ENCODE measurements at places on chromosomes 3 and 15.

DNA sequence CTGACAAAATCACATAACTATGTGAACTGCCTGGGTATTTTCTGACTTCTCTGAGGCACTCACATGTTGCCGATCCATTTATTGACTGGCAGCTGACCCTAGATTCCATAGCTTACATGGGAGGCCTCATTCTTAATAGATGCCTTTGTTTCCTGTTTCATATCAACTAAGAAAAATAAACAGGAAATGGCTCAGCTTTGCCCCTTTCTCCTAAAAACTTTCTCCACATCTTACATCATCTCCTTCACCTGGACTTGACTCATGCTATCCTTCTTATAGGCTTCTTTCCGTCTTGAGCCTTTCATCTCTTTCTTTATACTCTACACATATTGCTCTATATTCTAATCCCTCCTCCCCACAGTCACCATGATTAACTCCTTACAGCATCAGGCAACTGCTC lies 38.0 kb downstream of the TXNRD3 start:
- DNase-seq, result no peak

DNA sequence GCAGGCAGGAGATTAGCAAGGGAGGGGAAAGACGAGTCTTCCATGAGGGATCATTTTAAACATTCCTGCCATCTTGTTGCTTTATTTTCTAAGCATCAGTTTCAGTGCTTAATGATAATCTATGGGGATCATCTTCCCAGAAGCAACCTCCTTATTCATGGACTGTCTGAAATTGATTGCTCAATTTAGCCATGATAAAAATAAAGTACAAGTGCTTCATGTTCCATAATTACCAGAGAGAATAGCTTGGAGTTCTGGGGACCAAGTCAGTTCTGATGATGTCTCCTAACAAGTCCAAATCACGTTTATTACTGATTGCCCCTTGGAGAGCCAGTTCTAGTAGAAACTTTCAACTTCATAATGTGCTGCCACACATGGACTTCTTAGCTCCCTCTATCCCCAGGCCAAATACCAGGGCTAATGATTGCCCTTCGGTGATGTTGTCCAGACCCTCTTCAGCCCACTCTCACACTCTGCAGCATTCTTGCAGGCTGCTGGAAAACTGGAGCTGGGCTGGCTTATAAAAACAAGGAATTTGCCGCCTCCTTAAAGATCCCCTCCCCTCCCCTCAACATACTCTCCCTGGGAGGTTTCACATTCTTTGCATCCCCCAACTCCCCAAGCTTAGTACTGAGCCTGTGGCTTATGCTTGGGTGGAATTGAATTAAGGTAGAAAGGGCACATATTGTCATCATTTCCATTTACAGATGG lies 222.1 kb upstream of the ADAMTS9 start:
- no peak for DNase-seq

GRCh38 chr3:66437341-66437929 lies 63.4 kb downstream of the LRIG1 start:
- no peak for DNase-seq

- no peak for DNase-seq
These were observed 452 bp upstream of the SV2B start for GRCh38 chr15:91099616-91099994.

- DNase-seq, result peak; percentile 86
These were observed 44.6 kb downstream of the ZBTB38 start for GRCh38 chr3:141412936-141413354.

- no peak for DNase-seq
These were observed 213.8 kb downstream of the THSD4 start for GRCh38 chr15:71329041-71329440.

DNA sequence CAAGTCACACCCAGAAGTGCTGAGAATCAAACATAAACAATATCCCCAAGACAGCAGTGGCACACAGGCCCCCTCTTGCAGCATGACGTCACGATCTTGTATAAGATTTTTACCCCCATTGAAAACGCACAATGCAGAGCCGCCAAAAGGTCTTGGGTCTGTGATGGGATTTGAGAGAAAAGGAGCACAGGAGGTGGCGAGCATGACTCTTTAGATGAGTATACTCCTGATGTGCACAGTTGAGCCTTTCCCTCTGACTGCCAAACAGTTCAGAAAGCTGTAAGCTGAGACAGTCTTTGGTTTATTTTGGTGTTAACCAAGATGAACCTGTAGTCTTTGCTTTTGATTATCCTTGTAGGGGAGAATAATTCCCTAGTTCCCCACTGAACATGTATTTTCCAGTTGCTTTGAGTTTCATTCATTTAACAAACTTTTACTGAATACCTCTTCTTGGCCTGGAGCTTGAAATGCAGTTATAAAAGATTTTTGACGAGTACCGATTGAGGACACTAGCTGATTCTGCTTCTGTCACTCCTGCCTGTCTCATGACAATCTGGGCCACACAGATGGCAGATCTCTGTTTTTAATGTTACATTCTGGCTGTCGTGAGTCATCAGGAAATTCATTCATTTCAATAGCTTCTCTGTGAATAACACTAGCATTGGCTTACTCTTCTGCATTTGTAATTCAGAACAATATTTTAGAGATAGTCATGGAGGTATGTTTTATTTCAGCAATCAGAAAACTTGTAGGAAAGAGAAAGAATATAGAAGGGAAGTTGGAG lies 28.9 kb downstream of the CFAP91 start:
- no peak for DNase-seq

GRCh38 chr3:184168363-184169120 lies 6.1 kb upstream of the AP2M1 start:
- no peak for DNase-seq

DNA sequence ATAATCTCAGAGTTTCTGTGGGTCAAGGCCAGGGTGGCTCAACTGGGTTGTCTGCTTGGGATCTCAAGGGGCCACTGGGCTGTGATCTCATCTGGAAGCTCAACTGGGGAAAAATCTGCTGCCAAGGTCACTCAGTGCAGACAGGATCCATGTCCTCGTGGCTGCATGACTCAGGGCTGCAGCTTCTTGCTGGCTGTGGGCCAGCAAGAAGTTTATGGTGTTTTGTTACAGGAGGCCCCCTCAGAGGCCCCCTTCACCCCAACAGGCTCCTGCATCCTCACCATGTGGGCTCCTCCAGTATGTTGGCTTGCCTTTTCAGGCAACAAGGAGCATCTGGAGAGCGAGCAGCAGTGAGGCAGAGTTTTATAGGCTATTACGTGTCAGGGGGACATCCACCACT lies 14.6 kb downstream of the OCA2 start:
- no peak for DNase-seq

GRCh38 chr3:27345493-27345892 lies 23.7 kb downstream of the NEK10 start:
- DNase-seq, result peak; percentile 25

DNA sequence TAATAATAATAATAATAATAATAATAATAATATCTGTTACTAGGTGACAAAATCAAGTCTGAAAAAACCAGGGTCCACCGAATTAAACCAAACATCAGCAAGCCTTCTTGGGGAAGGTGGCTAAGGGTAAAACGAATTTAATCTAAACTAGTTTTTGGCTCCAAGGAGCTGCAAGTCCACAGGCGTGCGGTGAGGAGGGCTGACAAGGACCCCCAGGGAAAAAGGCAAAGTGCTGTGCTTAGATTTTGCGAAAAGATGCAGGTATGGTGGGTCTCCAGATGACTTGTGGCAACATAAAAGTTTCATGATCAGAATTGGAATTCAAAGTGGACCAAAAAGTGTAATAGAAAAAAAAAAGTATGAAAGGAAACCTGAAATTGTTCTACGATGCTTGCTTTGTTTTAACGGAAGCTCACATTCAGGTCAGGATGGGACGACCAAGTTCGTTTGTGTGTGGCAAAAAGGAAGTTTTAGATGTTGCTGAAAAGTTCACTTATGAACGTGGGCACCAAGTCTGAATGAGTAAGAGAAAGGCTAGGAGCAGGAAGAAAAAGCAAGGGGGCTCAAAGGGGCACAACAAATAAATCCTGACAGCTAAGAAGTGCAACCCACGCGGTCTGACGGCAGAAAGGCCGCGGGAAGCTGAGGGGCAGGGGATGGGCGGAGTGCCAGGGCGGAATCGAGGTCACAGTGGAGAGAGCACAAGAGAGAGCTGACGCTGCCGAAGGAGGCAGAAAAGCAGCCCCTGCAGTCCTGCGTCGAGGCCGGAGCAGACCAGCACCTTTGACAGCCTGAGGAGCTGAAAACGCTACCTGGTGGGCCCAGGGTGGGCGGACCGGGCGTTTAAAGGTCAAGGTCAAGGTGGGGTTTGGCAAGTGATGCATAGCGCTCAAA lies 1.1 kb downstream of the WDR82 start:
- no peak for DNase-seq

- DNase-seq, result no peak
These were observed 319.3 kb upstream of the NECTIN3 start for GRCh38 chr3:110752307-110752706.

DNA sequence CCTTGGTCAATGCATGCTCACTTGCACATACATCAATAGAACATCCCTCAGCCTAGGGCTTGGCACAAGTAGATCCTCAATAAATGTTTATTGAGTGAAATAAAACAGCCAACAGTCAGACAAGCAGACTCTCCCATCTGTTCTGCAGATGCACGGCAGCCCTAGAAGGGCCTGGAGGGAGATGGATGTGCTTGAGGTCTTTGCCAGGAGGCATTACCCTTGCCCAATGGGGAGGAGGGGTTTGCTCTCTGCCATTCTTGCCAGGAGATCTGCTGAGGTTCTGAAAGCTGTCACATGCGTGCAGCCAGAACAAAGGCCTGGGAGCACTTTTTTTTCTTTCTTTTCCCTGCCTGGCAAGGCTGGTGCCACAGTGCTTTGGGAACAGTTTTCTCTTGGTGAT lies 349.3 kb upstream of the THRB start:
- no peak for DNase-seq

- no peak for DNase-seq
These were observed 138.1 kb upstream of the RAP2B start for GRCh38 chr3:153023896-153024295.

- DNase-seq, result no peak
These were observed 10.8 kb downstream of the BCL2L10 start for GRCh38 chr15:52101542-52102323.

GRCh38 chr3:147514366-147515160 lies 105.4 kb downstream of the ZIC1 start:
- no peak for DNase-seq

GRCh38 chr3:111662907-111663306 lies 67.8 kb upstream of the ZBED2 start:
- no peak for DNase-seq

DNA sequence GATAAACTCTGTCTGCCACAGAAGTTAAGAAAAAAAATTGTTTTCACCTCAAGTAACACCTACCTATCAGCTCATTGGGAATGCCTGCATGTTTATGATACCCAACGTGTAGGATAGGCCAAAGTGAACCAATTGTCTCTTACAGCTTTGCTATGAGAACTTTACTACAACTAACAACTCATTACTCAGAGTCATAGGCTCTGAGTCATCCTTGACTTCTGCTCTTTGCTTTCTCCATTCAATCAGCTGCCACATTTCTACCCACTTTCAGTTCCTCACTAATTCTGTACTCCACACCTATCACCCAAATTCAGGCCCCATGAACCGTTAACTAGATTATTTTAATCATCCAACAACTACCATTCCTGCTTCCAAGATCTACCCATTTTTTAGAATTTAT lies 843.9 kb downstream of the TUSC7 start:
- no peak for DNase-seq

DNA sequence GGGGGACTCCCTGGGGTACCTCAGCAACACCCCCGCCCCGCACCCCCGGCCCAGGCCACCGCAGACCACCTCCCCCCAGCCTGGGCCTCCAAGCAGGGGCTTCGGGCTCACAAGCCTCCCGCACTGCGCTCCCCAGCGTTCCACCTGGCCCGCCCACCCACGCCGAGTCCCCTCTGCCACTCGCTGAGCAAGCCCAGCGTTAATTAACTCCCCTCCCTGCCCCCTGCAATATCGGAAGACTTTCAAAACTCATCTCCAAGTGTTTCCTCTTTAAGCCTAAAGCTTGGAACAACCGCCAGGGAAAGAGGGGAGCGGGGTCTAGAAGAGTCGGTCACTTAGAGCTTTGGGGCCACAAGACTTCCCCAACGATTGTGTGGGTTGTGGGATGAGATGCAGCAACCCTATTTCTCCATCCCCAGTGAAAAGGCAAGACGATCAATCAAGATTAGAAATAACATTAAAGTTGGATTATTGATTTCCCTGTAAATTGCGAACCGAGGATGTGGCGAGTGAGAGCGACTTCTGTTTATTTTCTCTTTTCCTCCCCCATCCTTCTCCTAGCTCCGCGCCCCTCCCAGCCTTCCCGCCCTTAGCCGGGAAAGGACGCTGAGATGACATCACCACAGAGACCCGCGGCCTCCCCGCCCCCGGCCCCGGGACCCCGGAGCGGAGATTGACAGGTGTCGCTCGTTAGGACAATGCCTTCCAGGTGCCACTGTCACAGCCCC lies 30.2 kb downstream of the NR2F2 start:
- DNase-seq, result no peak

DNA sequence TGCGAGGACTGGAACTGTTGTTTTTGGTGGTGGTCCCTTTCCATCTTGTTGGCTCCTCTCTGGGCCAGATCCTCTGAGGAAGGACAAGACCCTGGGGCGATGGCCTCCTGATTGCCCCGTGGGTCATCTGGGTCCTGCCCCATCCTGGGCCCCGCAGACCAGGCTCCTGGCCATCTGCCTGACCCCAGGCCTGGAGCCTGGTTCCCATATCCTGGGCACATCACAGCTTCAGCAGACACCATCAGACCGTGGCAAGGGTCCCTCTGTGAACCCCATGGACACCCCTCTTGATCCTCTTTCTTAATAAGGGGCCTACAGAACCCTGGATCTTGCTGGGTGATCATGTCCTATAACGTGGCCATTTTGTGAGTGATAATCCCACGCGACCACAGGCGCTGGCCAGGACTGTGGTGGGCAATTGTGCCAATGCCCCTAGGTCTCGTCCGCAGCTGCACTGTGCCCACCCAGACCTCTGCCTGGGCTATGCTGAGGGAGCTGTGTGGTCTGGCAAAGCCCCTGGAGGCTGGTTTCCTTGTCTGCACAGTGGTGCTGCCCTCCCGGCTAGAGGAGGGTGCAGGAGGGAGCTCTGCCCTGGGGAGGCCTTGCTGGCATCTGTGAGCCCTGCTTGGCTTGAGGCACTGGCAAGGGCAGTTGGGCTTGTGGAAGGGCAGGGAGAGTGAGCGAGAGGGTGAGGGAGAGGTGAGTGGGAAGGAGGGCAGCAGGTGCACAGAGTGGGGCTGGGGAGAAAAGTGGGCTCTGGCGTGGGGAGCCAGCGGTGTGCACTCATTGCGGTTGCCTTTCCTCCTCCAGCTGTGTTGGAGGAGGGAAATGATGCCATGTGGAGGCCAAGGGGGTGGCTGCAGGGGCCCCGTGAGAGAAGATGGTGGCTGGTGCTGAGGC lies 53.1 kb upstream of the PRR23E start:
- DNase-seq, result no peak

Measured in NCI-H2029 treated with DMSO at 0.1 percent for 48 hours (cell line).